Activated T-helper 1 cell treated with anti-CD3 and anti-CD28 coated beads, Interleukin-2, amount 50 U/mL, for 16 hours (primary cell): ENCODE measurements at places on chromosomes 7 and 10.

- no peak for DNase-seq
Observed at GRCh38 chr7:148191391-148192065, 399.0 kb upstream of the C7orf33 start.

DNA sequence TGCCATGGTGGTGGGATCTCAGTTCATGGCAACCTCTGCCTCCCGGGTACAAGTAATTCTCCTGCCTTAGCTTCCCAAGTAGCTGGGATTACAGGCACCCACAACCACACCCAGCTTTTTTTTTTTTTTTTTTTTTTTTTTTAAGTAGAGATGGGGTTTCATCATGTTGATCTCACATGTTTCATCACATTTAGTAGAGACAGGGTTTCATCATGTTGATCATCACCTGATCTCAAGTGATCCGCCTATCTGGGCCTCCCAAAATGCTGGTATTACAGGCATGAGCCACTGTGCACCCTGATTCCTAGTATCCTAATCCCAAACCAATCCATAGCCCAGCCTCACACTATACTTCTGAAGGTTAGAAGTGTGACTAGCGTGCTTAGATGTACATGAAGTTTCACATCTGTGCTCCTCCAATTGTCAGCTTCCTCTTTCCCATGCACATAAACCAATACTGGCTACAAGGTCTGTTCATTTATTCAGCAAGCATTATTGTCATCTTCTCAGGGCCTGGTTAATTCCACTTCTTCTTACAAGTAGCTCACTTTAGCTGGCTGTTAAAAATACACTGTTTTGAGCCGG is 6.8 kb upstream of the NAT16 start:
- no peak for DNase-seq

GRCh38 chr7:1901431-1902210 is 231.5 kb downstream of the ELFN1 start:
- DNase-seq: no peak

DNA sequence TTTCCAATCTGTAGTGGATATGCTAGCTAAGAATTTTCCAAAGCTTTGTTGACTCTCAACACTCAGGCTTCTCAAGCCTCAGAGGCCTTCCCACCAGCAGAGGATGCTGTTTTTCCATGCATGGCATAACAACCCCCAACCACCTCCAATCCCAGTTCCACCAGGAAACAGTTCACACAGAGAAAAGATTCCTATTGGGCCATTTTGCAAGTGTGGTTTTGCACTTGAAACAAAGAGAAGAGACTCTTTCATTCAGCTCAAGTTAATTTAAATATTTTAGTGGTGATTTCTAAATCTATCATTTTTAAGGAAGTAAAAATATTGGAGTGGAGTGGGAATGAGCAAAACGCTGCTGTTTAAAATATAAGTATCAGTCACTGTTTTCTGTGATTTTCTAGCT is 105.6 kb upstream of the COL1A2 start:
- no peak for DNase-seq

DNA sequence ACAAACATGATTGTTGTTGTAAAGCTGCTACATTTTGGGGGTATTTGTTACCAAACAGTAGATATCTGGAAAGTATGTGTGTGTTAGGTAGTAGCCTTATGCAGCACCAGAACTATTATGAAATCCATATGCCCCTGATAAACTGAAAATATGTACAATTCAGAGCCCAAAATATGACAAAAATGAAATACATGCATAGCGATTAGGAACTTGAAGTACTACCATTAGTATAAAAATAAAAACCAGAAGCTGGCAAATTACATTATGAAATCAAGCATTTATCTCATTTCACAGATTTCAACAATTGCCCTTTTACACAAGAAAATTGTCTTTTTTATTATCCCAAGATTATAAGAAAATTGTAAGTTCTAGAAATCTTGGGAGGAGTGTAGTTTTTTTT is 33.9 kb downstream of the SLC26A5 start:
- DNase-seq: no peak

DNA sequence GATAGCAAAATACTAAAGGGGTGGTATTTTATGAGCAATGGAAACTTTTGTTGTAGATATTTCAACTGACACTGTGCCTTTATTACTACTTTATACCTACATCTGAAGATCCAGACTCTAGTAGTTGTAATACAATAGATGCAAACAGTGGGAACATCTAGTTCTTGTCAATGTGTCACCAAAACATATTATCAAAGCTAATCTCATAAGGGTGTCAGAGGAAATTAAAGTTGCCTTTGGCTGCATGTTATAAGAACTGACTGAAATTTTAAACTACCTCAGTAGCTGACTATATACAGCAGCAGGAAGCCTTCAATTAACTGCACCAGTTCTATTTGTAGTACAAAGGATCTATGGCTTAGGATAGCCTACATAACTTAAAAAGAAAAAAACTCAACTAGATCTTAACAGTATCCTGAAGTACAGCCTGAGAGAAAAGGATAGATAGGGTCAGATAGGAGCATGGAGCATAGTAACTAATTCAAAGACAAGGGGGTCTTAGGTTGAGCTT is 30.9 kb downstream of the HDAC9 start:
- DNase-seq: no peak

- no peak for DNase-seq
Observed at GRCh38 chr7:155979994-155980393, 167.7 kb upstream of the SHH start.

GRCh38 chr7:23938937-23939552 is 229.0 kb downstream of the STK31 start:
- no peak for DNase-seq

- no peak for DNase-seq
Observed at GRCh38 chr10:3350617-3351258, 178.2 kb upstream of the PITRM1 start.

DNA sequence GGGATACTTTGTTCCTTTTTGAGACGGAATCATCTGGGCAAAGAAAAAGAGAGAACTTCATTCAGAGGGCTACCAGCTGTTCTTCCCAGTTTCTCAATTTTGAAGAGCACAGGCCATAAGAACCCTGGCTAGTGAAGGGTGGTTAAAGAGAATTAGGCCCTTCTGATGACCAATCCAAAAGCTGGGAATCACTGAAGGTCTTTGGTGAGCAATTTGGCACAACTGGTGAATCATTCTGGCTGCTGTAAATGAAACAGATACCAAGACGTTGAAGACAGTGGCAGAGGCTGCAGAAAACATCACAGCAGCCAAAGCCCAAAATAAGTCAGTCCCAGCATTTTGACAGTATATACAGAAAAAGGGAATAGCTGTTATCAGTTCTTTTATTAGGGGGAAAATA is 5.1 kb downstream of the RAPGEF5 start:
- no peak for DNase-seq

DNA sequence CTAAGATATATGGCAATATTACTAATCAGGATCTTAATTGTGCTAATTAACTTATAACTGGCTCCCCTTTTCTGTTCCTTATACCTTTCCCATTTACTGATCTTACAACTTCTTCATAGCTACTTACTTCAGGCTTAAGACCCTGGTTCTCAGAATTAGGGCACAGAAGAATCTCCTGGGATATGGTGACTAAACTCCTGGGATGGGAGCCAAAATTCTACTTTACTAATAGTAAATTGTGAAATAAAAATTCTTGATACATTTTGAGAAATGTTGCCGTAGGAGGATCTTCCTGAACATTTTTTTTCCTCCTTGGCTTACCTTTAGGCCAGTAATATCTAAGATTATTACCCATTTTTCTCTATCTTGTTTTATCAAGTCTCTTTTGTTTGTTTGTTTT is 309.5 kb downstream of the ATRNL1 start:
- no peak for DNase-seq

GRCh38 chr7:1994931-1995330 is 237.8 kb downstream of the MAD1L1 start:
- DNase-seq: no peak

- no peak for DNase-seq
Observed at GRCh38 chr7:150374472-150374871, 4.7 kb upstream of the ZNF775 start.

DNA sequence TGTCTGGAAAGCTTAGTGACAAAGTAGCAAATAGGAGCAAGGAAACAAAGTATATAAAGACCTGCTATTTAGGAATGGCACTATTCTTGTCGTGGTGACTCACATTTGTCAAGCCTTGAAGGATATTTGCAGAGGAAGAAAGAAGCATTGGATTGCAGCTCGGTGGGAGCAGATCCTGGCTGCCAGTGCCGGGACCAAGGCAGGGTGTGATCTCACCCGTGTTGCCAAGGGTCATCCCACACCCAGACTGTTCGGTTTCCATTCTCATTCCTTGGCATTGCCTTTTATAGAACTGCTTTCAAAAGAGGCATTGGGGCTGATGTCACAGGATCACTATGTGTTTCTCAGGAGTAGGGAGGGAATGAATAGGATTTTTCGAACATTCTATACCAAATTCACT is 176.2 kb downstream of the GALNT17 start:
- no peak for DNase-seq

DNA sequence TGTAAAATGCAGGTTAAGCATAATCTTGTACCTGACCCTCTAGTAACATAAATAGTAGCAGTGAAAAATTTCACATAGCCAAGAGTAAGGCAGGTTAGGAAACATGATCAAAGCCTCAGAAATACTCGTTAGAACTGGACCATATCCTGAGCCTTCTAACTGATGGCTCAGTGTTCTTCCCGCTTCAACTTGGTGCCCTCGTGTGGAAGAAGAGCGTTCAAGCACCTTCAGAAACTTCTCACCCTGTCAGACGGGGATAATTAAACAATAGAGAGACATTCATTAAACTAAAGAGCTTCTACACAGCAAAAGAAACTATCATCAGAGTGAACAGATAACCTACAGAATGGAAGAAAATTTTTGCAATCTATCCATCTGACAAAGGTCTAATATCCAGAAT is 124.5 kb downstream of the MYOF start:
- no peak for DNase-seq

GRCh38 chr7:26815426-26815825 is 49.0 kb downstream of the SKAP2 start:
- no peak for DNase-seq

DNA sequence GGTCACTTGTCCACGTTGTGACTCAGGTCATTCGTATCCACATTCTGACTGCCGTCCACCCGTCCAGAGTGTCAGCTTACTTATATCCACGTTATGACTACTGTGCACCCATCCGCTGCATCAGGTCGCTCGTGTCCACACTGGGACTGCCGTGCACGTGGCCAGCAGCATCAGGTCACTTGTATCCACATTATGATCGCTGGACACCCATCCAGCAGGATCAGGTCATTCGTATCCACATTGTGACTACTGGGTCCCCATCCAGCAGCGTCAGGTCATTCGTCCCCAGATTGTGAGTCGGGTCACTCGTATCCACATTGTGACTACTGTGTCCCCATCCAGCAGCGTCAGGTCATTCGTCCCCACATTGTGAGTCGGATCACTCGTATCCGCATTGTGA is 47.3 kb upstream of the SUN1 start:
- DNase-seq: no peak

- DNase-seq: no peak
Observed at GRCh38 chr10:72253578-72253977, 20.1 kb upstream of the DDIT4 start.

DNA sequence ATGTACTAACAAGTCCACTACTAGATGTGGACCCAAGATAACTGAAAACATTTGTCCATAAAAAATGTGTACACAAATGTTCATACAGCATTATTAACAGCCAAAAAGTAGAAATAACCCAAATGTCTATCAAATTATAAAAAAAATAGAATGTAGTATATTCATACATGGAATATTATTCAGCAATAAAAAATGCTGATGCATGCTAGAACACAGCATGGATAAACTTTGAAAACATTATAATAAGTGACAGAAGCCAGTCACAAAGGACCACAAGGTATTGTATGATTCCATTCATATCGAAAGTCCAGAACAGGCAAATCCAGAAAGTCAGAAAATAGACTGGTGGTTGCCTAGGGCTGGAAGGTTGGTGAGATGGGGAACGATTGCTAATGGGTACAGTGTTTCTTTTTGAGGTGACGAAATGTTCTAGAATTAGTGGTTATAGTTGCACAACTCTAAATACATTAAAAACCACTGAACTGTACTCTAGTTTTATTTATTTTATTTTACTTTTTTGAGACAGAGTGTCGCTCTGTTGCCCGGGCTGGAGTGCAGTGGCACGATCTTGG is 43.3 kb upstream of the ANLN start:
- no peak for DNase-seq

DNA sequence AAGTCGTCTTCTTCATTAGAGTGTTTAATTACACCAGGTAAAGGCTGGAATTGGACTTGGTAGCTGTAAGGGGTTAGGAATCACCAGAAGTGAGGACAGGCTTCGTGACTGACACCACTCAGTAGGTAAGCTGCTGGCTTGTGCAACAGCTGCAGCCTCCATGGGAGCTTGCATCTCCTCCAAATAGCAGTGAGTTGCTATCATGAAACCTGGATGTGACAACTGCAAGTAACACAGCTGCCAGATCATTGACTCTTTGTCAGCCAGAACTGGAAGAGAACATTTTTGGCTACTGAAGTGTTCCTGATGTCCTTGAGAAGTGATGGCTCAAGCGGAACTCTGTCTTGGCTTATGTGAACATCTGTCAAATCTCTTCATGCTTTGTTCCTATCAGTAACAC is 64.1 kb upstream of the MSRB2 start:
- no peak for DNase-seq

DNA sequence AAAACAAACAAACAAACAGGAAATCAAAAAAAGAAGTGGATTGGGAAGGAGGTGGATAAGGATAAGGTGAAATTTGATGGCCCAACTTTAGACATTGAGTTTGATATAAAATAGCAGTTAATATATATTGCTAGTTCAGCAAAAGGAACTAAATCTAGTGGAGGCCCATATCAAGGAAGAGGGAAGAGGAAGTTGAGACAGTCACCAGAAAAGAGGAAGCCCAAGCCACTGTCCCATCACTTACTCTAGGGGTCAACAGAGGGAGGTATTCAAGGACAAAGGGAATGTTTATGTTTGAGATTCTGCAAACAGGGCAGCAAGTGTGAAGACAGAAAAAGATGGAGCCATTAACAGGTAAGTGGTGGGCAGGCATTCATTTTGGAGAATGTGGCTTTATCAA is 3.7 kb downstream of the LAMTOR4 start:
- no peak for DNase-seq

DNA sequence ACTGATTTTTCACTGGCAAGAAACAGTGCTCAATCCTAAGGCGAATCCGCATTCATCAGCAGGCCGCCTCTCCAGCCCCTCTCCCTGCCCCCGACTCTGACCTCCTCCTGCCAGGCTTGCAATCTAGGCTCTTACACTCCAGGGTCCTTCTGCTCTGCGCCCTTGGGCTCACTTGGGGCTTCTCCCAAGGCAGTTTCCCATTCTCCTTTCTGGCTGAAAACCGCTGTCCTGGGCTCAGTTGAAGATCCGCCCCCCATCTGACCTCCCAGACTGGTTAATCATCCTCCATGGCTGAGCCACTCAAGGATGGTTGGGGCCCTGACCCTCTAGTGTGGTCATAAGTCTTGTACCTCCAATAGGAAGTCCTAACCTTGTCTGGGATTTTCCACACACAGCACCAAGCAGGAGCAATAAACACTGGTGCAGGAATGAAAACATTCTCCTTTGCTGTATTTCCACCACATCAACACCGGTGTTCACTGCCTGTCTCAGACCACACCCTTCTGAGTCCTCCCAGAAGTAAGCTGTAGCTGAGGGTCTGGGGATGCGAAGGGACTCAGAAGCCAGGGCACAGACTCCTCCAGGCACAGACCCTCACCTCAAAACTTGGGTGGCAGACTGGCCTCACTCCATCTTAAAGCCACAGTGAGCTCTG is 42.4 kb downstream of the TNS3 start:
- no peak for DNase-seq
